Mesenteric fat pad (tissue), 1 donor: ENCODE measurements at places on chromosomes 11 and 22.
A peak's percentile ranks its signal among the peaks of the same experiment; 100 is the strongest.

- no peak for DNase-seq
These were observed 221.3 kb downstream of the INSC start for GRCh38 chr11:15336021-15336420.

DNA sequence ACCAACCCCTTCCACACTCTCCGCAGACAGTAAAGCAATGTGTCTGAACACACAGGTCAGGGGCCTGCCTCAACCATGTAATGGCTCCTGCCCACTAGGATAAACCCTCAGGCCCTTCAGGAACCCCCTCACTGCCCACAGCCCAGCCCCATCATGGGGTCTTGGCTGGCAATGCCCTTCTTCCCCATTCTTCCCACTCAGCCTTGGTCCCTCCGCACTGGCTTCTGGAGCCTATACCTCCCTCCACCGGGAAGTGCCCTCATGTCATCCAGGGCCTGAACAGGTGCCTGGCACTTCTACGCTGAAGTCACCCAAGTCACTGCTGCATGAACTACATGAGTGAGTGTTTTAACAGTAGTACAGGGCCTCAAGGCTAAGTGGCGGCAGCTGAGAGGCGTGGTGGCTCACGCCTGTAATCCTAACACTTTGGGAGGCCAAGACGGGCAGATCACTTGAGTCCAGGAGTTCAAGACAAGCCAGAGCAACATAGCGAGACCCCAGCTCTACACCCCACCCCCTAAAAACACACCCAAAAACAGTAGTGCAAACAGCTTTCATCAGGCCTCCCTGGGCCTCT, 74.8 kb upstream of the PITPNB start:
- DNase-seq: peak; percentile 41

GRCh38 chr22:11598492-11599440, 3929.2 kb upstream of the OR11H1 start:
- peak; percentile 91 for DNase-seq

DNA sequence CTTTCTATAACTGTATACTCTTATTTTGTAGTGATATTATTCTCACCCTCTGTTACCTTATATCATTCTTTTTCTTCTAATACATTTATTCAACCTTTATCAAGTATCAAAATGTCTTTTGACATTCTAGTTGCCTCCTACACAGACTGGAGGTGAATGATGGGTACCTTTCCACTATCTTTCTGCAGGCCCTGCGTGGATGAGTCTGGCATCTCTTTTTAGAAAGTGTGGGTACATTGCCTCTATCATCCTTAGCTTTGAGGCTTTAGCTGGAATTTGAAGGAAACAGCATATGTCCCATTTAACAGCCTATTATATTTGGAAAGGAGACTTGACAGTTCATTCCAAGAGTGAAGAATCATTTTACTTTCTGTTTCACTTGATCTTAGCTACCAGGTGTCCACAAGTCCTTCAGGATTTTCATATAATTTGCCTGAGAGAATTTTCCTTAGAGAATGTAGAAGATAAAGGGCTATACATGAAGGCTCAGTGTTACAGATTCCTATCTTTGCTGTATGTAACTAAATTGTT, 192.0 kb downstream of the CWF19L2 start:
- DNase-seq: no peak

DNA sequence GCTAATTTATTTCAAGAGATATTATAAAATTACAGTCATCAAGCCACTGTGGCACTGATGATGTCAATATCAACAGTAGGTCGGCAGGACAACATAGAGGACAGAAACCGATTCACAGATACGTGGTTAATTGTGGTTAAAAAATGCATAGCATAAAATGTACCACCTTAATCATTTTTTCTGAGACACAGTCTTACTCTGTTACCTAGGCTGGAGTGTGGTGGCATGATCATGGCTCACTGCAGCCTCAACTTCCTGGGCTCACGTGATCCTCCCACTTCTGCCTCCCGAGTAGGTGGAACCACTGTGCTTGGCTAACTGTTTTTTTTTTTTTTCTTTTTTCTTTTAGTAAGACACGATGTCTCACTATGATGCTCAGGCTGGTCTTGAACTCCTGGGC, 21.0 kb upstream of the TOLLIP start:
- no peak for DNase-seq

DNA sequence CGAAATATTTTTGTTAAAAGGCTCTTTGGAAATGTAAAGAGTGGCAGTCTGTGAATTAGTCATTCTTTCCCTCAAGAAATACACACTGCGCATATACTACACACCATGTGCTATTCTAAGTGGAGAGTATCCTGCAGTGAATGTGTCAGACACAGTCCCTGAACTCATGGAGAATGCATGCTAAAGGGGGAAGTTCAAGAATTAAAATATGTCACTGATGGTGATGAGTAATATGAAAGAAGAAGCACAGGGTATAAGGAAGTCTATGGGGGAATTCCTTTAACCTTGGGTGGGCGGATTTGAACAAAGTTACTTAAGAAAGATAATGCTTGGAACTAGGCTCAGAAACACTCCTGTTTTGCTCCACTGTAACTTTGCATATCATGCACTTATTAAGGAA, 153.0 kb downstream of the LRRC4C start:
- no peak for DNase-seq

GRCh38 chr22:33357981-33358399, 299.8 kb upstream of the SYN3 start:
- no peak for DNase-seq

GRCh38 chr11:2726964-2727363, 27.2 kb upstream of the KCNQ1OT1 start:
- no peak for DNase-seq

DNA sequence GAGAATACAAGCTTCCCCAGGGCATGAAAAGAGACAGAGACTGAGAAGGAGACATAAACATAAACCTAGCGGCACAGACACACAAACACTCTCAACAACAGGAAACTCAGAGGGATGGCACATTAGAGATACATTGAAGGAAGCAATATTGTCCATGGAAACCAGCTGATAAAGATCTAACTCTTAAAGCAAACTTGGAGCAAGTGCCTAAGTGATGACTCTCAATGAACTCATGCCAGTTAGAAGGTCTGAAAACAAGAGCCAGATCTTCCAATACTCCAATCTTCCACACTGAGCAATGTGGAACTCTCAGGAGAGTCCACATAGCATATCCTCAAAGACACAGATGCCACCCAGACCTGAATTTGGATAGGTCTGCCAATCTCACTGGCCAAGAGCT, 168.8 kb upstream of the ISX start:
- no peak for DNase-seq

DNA sequence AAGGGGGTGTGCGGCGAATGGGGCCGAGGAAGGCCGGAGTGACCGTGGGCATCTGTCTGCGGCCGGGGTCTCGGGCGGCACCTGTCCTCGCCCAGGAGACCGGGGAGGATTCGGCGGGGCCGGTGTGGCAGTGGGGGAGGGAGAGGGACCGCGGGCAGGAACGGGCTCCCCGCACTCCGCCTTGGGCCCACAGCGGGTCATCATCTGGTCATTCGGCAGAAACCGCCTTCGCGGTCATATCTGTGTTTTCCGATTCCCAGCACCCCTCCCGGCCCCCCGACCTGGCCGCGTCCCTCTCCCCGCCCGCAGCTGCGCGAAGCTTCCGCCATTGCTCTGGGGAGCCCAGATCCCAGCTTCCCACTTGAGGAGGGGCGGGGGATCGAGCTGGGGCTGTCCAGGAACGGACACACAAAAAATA, 824 bp upstream of the CBX6 start:
- peak; percentile 90 for DNase-seq

DNA sequence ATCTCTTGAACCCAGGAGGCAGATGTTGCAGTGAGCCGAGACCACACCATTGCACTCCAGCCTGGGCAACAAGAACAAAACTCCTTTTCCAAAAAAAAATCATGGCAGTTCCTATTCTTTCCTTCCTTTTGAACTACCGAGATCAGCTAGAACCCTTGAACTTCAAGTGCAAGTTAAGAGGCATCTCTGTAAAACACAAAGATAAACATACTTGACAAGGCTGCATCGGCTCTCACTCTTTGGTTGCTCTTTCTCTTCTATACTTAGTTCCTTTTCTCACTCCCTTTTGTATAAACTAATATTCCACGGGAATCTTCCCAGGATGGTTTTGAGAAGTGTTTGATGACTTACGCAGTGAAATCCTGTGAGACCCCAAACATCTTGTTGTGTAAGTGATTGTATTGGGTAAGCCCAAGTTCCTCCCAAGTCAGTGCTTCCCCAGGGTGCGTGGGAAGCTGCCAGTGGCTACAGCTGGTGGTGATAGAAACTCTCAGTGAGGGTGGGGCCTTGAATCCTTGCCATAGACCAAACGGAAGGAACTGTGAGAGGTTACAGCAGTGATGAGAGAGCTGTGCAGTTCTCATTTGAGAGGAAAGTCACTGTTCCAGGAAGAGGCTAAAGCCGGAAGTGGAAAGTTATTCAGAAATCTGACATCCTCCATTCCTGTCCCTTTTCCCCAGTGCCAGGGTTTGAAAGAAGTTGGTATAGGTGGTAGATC, 24.1 kb upstream of the CDC42EP2 start:
- DNase-seq: no peak

DNA sequence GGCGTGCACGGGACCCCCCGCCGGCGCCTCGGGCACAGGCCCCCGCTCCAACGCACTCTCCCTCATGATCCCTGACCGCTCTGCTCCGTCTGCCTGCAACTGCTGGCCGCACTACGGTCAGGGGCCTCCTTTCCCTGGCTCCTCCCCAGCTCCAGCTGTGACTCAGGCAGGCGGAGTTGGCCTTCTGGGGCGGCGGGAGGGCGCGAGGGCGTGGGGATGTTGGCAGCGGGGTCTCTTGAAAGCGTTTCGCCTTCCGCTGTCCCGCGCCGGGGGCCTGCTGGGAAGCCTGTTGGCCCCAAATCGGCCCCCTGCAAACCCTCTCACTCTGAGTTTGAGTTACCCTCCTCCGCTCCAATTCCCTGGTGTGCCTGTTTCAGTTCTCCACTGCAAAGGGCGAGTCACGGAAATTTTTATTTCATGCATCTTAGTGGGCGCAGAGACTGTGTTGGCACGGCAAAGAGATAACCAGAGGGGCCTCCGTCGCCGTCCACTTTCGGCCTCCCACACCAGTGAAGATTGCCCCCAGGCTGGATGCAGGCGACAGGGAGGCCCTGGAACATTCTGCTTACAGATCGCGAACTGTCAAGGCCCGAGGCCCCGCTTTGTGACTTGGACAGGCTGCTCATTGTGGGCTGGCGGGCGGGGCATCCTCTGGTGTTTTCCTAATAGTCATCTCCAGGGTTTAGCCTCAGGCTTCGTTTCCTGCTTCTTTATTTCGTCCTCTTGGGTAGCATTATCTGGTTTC, at the start of gene CAVIN3:
Gene CAVIN3, minus strand, starts transcription at position 91 of the 745 bp plus-strand sequence. Its CDS starts 25 bp downstream, at position 66.
- DNase-seq: peak; percentile 96
